Neuronal stem cell (in vitro differentiated cells): ENCODE measurements at places on chromosomes 11 and 22.

GRCh38 chr22:40716116-40716515 is 36.8 kb downstream of the MCHR1 start:
- peaks cover 22% of the 10 kb centered on the region for H3K4me1 ChIP-seq
- H3K36me3 ChIP-seq: no peaks in the 10 kb centered on the region
- H3K4me3 ChIP-seq: no peak overlapping the region
- H3K27me3 ChIP-seq: peaks cover 50% of the 10 kb centered on the region
- H3K27ac ChIP-seq: no peak overlapping the region

GRCh38 chr22:45553351-45554039 is 50.8 kb downstream of the FBLN1 start:
- no peaks in the 10 kb centered on the region for H3K27me3 ChIP-seq
- no peak overlapping the region for H3K27ac ChIP-seq
- no peak overlapping the region for H3K4me3 ChIP-seq
- DNase-seq: peak; percentile 83
- peaks cover 35% of the 10 kb centered on the region for H3K36me3 ChIP-seq

DNA sequence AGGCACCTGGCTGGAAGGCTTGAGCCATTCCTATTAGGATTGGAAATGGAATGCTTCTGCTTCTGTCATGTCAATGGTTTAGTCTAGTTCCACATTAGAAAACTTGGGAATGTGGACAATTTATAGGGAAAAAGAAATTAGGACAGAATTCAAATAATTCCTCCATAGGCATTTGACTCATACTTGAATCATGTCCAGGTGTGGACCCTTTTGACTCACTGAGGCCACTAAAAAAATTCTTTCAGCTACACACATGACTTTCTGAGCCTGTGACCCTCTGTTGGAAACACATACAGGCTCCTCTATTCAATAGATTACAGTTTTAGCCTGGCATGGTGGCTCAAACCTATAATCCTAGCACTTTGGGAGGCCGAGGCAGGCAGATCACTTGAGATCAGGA is 100.5 kb downstream of the RASSF10 start:
- DNase-seq: no peak
- peaks cover 14% of the 10 kb centered on the region for H3K4me1 ChIP-seq
- H3K4me3 ChIP-seq: no peak overlapping the region
- H3K27ac ChIP-seq: no peak overlapping the region
- no peaks in the 10 kb centered on the region for H3K27me3 ChIP-seq

GRCh38 chr11:8252388-8252787 is 11.3 kb downstream of the LMO1 start:
- peaks cover 61% of the 10 kb centered on the region for H3K27me3 ChIP-seq
- H3K4me3 ChIP-seq: no peak overlapping the region
- no peak overlapping the region for H3K27ac ChIP-seq
- DNase-seq: no peak
- no peaks in the 10 kb centered on the region for H3K36me3 ChIP-seq

GRCh38 chr11:66258473-66258893 is 10.0 kb upstream of the RAB1B start:
- H3K4me3 ChIP-seq: peak overlapping the region; percentile 97
- peak overlapping the region; percentile 40 for H3K27ac ChIP-seq
- peaks cover 2% of the 10 kb centered on the region for H3K27me3 ChIP-seq
- no peak for DNase-seq
- peaks cover 8% of the 10 kb centered on the region for H3K4me1 ChIP-seq

GRCh38 chr11:28976801-28977145 is 868.6 kb downstream of the METTL15 start:
- no peaks in the 10 kb centered on the region for H3K27me3 ChIP-seq
- no peak overlapping the region for H3K4me3 ChIP-seq
- H3K36me3 ChIP-seq: no peaks in the 10 kb centered on the region
- no peak for DNase-seq
- no peaks in the 10 kb centered on the region for H3K4me1 ChIP-seq

GRCh38 chr11:75814363-75814676 is 690 bp upstream of the UVRAG start:
- peaks cover 10% of the 10 kb centered on the region for H3K4me1 ChIP-seq
- H3K27me3 ChIP-seq: no peaks in the 10 kb centered on the region
- DNase-seq: no peak
- no peaks in the 10 kb centered on the region for H3K36me3 ChIP-seq
- H3K4me3 ChIP-seq: peak overlapping the region; percentile 98

DNA sequence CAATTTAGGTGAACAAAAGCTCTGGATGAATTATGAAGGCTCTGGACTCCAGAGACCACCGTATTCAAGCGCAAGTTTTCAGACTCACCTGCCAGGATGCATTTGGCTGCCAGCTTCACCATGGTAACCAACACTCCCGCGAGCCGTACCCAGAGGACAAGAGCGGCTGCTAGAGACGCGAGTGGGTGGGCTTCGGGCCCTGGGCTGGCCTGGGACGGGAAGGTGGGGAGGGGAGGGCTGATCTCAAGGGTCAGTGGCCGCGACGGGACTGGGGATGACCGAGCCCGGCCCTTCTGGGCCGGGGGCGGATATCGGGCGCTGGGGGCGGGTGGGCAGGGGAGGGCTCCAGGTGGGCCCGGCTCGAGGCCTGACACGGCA is 344 bp downstream of the IFT27 start:
- H3K4me1 ChIP-seq: peaks cover 10% of the 10 kb centered on the region
- H3K36me3 ChIP-seq: peaks cover 19% of the 10 kb centered on the region
- H3K27ac ChIP-seq: no peak overlapping the region
- no peaks in the 10 kb centered on the region for H3K27me3 ChIP-seq
- peak overlapping the region; percentile 87 for H3K4me3 ChIP-seq

GRCh38 chr22:49272546-49273125 is 555.0 kb downstream of the BRD1 start:
- DNase-seq: no peak
- no peak overlapping the region for H3K4me3 ChIP-seq
- H3K4me1 ChIP-seq: peaks cover 2% of the 10 kb centered on the region
- H3K27me3 ChIP-seq: peaks cover 4% of the 10 kb centered on the region
- no peak overlapping the region for H3K27ac ChIP-seq

- no peak within 1 kb of the TSS for H3K4me3 ChIP-seq
Measured at GRCh38 chr22:32042924-32043323, at the start of gene SLC5A1. SLC5A1 (plus strand) TSS chr22:32043261; CDS start chr22:32043282, 21 bp downstream.

DNA sequence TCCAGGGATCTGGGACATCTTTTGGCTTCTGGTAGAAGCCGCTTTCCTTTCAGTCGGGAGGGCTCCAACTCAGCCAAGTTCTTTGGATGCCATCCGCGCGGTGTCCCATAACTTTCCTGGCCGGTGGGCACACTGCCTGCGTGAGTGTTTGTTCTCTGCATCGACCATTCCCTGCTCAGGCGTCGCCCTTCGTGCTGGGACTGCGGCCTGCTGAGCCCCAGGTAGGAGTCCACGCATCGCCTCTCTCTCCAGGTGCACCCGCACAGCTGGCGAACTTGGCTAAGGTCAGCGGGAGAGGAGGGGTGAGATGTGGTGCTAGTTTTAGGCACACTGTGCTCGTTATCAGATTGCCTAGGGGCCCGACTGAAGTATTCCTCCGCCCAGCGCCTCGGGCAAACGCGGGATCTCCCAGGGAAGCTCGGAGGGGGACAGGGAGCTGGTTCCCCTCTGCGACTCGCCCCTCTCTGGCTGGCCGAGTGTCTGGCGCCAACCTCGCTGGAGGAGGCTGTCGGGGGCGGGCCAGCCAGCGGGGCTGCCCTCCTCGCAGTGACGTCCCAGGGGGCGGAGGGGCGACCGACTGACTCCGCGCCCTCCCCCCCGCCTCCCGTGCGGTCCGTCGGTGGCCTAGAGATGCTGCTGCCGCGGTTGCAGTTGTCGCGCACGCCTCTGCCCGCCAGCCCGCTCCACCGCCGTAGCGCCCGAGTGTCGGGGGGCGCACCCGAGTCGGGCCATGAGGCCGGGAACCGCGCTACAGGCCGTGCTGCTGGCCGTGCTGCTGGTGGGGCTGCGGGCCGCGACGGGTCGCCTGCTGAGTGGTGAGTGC is at the start of gene LAYN:
Gene LAYN (plus strand): TSS at position 607 of the 823 bp plus-strand sequence. CDS start 124 bp downstream, at position 731.
- H3K27ac ChIP-seq: no peak within 1 kb of the TSS
- no peaks in the 10 kb centered on the region for H3K36me3 ChIP-seq
- peaks cover 8% of the 10 kb centered on the region for H3K4me1 ChIP-seq
- peak within 1 kb of the TSS; percentile 28 for H3K4me3 ChIP-seq
- peaks cover 15% of the 10 kb centered on the region for H3K27me3 ChIP-seq

GRCh38 chr22:45688600-45689080 is 17.0 kb downstream of the ATXN10 start:
- no peak overlapping the region for H3K4me3 ChIP-seq
- H3K27me3 ChIP-seq: no peaks in the 10 kb centered on the region
- H3K27ac ChIP-seq: no peak overlapping the region
- DNase-seq: no peak
- peaks cover 3% of the 10 kb centered on the region for H3K4me1 ChIP-seq

GRCh38 chr11:13440100-13440855 is 22.7 kb downstream of the BTBD10 start:
- no peak for DNase-seq
- H3K4me3 ChIP-seq: peak overlapping the region; percentile 17
- H3K36me3 ChIP-seq: no peaks in the 10 kb centered on the region
- no peaks in the 10 kb centered on the region for H3K27me3 ChIP-seq
- H3K4me1 ChIP-seq: peaks cover 2% of the 10 kb centered on the region

GRCh38 chr11:79050786-79051185 is 390.0 kb downstream of the TENM4 start:
- no peaks in the 10 kb centered on the region for H3K36me3 ChIP-seq
- no peak for DNase-seq
- peaks cover 15% of the 10 kb centered on the region for H3K4me1 ChIP-seq
- H3K27ac ChIP-seq: no peak overlapping the region
- no peaks in the 10 kb centered on the region for H3K27me3 ChIP-seq

- no peak overlapping the region for H3K27ac ChIP-seq
- H3K36me3 ChIP-seq: peaks cover 43% of the 10 kb centered on the region
- H3K4me1 ChIP-seq: no peaks in the 10 kb centered on the region
- H3K27me3 ChIP-seq: no peaks in the 10 kb centered on the region
- DNase-seq: no peak
Measured at GRCh38 chr11:74004046-74004695, 4.7 kb downstream of the UCP3 start.

DNA sequence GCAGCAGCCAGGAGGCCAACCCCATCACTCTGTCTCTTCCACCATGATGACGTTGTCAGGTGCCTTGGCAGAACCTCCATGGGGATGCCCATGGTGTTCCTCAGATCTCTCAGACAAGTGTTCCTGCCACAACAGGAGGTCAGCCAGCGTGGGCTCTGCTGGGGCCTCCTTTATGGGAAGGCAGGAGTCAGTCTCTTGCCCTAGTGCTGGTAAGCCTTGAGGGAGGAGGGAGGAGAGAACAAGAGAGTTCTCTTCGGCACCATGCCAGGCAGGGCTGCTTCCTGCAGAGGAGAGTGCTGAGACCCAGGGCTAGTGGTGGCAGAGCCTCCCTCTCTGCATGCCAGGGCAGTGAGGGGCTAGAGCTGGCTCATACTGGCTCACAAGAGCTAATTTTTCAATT is 32.5 kb downstream of the GNAZ start:
- no peak overlapping the region for H3K27ac ChIP-seq
- peaks cover 16% of the 10 kb centered on the region for H3K36me3 ChIP-seq
- DNase-seq: no peak
- H3K4me3 ChIP-seq: no peak overlapping the region

DNA sequence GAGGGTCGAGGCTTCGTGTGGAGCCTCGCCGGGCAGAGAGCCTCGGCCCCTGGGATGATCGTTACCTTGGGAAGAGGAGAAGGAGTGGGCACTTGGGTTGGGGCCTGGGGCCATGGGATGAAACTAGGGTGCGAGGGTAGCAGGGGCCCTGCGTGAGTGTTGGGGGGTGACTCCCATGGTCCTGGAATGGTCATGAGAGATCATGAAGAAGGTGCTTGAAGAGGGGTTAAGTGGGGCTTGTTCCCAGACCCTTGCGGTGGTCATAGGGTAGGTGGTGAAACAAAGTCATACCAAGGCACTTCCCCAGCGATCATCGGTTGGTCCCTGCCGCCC is 284 bp downstream of the CCS start:
- DNase-seq: no peak
- H3K4me1 ChIP-seq: peaks cover 11% of the 10 kb centered on the region
- H3K27me3 ChIP-seq: no peaks in the 10 kb centered on the region
- H3K36me3 ChIP-seq: peaks cover 12% of the 10 kb centered on the region

DNA sequence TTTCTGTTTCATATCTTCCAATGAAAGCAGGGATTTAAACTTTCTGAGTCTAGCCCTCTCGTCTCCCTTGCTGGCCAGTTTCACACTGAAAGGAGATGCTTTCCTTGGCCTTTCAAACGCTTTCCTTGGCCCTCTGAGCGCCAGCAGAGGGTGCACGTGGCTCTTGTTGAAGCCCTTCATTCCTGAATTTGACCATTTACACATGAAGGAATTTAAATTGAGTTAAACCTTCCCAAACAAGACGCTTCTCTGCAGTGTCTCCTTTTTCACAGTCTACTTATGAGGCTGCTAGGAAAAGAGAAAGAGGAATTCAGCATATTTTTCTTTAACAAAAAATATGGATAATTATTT is 21.6 kb downstream of the NNMT start:
- no peak overlapping the region for H3K4me3 ChIP-seq
- no peaks in the 10 kb centered on the region for H3K36me3 ChIP-seq
- no peaks in the 10 kb centered on the region for H3K4me1 ChIP-seq
- H3K27ac ChIP-seq: no peak overlapping the region
- H3K27me3 ChIP-seq: no peaks in the 10 kb centered on the region

DNA sequence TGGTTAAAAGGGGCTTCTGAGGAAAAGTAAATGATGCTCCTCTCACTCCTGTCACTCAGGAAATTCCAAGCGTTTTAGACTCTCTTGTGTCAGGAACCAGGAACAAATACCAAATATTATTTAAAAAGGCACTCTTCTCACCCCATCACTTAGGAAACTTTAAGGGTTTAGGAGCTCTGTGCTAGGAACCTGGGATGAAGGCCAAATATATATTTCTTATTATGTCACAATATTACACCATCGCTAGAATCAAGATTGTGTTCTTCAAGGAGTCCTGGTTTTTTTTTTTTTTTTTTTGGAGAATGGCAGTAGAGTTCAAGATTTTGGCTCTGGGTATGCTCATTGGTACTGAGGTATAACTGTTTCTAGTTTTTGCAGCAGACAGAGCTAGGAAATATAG is 79.0 kb upstream of the HEPHL1 start:
- H3K4me3 ChIP-seq: no peak overlapping the region
- no peaks in the 10 kb centered on the region for H3K27me3 ChIP-seq
- no peak for DNase-seq
- no peaks in the 10 kb centered on the region for H3K4me1 ChIP-seq
- no peak overlapping the region for H3K27ac ChIP-seq

DNA sequence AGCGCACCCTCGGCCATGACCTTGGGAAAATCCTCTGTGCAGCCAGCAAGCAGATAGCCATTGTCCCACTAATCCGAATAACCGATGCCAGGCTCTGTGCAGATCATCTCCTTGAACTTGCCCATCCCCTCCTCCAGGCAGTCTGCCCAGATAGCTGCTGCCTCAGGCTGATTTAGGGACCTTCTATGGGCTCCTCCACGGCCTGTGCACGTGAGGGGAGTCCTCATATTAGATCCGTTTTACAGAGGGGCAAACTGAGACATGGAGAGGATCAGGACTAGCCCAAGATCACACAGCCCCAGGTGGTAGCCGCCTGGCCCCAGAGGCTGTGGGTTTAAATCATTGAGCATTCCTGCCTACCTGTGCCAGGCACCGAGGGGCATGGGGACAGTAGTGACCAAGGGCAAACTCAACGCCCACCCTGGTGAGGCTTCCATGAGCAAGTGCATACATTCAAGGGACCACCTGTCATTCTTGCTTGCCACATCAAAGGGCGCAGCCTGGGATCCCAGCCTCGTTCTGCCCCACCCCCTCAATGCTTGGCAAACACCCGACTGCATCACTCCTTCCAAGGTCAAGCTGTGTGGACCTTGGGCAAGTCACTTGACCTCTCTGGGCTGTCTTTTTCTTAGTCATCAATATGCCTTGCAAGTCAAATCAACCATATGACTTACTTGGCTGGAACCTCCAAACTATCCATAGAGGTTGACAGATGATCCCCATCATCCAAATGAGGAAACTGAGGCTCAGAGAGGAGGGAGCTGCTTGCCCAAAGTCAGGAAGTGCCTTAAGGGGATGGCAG is 131.6 kb downstream of the MN1 start:
- no peak for DNase-seq
- peaks cover 34% of the 10 kb centered on the region for H3K4me1 ChIP-seq
- no peaks in the 10 kb centered on the region for H3K27me3 ChIP-seq
- no peaks in the 10 kb centered on the region for H3K36me3 ChIP-seq
- peak overlapping the region; percentile 80 for H3K27ac ChIP-seq
